Stimulated activated CD8-positive, alpha-beta memory T cell treated with anti-CD3 and anti-CD28 coated beads, Interleukin-4, amount 100 ng/mL, for 48 hours (primary cell): ENCODE measurements at places on chromosomes 6 and 20.

GRCh38 chr6:79468116-79468515, 69.1 kb downstream of the LCA5 start:
- no peak for DNase-seq

- DNase-seq: no peak
Measured at GRCh38 chr6:50661636-50662035, 51.7 kb upstream of the TFAP2D start.

- DNase-seq: no peak
Measured at GRCh38 chr6:41222045-41222444, 6.1 kb upstream of the TREML4 start.

DNA sequence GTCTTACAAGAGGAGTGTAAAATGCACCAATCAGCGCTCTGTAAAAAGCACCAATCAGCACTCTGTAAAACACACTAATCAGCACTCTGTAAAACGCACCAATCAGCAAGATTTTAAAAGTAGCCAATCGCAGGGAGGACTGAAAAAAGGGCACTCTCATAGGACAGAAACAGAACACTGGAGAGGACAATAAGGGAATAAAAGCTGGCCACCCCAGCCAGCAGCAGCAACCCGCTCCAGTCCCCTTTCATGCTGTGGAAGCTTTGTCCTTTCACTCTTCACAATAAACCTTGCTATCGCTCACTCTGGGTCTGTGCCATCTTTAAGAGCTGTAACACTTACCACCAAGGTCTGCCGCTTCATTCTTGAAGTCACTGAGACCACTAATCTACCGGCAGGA, 1.7 kb upstream of the AIG1 start:
- no peak for DNase-seq

DNA sequence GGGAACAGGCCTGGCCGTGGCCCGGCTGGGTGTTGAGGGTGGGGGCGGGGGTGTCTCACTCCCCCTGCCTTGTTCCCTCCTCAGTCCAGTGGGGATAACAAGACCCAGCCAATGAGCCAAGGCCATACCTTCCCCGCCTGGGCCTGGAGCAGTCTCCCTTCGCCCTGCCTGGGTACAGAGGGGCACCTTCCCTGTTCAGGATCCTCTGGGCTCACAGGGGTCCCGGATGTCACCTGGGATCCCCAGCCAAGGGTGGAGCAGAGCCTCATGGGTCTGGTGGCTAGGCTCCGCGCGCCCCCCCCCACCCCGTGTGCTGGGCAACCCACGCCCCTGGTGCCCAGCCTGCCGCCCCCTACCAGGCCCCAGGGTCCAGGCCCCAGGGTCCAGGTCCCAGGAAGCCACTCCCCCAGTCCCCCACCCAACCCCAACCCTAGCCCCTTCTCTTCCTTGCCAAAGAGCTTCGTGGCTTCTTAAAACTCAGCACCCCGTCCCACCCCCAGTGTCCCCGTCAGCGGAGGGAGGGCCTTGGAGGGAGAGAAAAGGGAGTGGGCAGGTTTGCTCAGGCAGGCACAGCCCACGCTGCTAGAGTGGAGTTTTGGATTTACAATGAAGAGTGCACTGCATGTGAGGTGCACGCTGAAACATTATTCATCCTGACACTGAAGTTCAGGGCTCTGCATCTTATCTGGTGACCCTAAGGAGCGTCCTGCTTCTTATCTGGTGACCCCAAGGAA, 11.8 kb downstream of the HRH3 start:
- DNase-seq: no peak
